CD8-positive, alpha-beta T cell (primary cell): ENCODE measurements at places on chromosomes 4 and X.
A peak's percentile ranks its signal among the peaks of the same experiment; 100 is the strongest.

DNA sequence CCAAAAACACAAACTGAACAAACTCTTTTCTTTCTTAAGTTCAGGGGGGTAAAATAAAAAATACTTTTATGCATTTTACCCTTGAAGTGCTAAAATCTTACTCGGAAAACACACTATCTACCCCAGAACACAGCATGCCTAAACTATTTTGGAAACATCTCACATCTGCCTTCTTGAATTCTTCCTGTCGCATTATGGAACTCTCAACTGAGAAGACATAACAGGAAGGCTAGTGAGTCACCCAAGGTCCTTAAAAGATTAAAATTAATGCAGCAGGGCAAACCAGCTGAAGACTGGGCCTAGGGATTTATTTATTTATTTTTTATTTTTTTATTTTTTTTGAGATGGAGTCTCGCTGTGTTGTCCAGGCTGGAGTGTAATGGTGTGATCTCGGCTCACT is 208.2 kb downstream of the APBB2 start:
- DNase-seq = no peak

DNA sequence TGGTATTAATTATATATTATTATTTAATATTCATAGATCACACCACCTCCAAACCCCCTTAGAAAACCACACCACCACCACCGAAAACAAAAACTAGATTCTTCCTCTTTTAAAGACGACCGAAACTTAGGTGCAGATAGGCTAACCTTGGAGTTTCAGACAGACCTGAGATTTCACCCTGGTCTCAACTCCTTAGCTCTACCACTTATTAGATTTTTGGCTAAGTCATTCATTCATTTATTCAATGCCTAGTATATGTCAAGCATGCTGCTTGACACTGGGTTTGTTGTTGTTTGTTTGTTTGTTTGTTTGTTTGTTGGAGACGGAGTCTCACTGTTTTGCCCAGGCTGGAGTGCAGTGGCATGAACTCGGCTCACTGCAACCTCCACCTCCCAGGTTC is 9.5 kb upstream of the BMP2K start:
- no peak for DNase-seq

GRCh38 chrX:151536571-151536970 is 26.9 kb upstream of the PASD1 start:
- no peak for DNase-seq

DNA sequence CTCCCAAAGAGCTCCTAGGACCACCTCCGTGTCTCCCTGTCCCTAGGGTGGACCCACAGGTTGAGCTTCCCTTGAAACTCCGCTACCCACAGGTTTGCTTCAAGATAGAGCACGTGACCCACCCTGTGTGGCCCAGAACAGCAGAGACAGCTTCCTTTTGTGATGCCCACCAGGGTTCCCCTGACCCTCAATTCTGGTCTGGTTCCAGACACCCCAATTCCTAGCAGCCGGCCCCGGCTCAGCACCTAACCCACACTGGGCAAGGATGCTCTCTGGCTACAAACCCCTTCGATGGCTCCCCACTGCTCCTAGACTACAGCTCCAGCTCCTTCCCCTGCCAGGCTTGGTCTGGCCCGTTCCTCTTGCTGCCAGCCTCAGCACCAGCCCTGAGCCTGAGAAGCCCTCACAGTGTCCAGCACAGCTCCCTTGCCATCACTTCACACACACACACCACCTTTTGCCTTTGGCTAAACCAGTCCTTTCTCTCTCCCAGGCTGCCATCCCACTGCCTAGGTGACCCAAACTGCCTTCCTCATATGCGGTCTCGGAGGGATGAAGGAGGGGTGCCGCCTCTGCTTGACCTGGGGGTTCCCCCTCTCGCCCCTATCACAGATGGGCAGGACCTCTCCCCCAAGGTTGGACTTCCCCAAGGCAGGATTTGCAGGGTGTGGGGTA is 6.2 kb downstream of the PNCK start:
- no peak for DNase-seq

GRCh38 chr4:144572660-144573059 is 73.3 kb upstream of the HHIP start:
- DNase-seq = no peak

DNA sequence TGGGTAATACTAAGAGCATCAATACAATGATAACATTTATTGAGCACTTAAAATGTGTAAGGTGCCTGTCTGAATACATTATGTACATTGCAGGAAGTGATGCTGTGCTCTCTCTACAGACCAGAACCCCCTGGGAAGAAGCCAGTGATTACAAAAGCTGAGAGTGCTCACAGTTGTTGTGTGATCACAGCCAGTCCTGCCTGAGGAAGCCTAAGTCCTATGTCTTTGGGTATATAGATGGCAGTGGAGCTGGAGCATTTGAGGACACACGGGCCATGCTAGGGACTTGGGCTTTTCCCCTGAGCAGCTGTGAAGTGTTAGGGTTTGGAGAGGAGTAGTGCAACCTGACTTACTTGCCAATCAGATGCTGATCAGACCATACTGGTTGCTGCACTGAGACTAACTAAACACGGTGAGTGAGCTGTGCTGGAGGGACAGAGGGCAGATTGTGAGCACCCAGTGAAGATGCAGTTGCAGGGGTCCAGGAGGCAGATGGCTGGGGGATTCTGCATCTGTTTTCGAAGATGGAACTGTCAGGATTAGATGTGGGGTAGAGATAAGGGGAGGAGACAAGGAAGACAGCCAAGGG is 60.8 kb upstream of the TBC1D14 start:
- no peak for DNase-seq

DNA sequence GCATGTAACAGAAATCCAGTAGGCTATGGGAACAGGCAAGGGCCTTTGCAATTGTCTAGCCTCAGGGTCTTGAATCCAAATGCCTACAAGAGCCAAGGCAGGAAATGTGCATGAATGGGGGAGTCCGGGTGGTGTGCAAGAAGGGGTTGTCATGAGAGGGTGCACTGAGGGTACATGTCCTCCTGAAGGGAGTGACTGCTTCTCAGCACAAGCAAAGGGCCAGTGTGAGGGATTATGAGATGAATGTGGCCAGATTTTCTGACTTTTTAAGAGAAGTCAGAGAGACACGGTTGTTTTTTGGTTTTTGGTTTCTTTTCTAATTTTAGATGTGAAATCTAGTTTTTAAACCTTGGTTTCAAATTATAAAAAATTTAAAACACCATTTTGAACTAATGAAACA is 76.5 kb upstream of the LSM6 start:
- no peak for DNase-seq

- DNase-seq = no peak
Measured at GRCh38 chrX:17829566-17829965, 31.5 kb downstream of the RAI2 start.

DNA sequence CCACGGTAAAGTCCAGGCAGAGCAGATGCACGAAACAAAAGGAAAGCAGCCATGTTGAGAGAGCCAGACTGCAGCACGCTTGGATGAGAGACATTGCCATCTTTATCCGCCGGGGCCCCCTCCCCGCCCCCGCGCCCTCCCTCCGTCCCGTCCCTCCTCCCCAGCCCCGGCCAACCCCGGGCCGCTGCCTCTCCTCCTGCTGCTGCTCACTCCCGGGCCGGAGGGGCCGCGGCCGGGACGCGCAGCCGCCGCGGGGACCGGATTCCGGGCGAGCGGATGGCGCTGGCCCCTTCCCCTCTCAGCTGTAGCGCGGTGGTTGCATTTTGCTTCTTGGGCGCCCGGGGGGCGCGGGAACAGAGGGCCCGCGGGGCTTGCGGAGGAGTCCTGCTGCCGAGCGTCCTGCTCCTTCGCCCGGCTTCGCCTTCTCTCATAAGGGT is 542 bp downstream of the RNF150 start:
- DNase-seq = no peak

DNA sequence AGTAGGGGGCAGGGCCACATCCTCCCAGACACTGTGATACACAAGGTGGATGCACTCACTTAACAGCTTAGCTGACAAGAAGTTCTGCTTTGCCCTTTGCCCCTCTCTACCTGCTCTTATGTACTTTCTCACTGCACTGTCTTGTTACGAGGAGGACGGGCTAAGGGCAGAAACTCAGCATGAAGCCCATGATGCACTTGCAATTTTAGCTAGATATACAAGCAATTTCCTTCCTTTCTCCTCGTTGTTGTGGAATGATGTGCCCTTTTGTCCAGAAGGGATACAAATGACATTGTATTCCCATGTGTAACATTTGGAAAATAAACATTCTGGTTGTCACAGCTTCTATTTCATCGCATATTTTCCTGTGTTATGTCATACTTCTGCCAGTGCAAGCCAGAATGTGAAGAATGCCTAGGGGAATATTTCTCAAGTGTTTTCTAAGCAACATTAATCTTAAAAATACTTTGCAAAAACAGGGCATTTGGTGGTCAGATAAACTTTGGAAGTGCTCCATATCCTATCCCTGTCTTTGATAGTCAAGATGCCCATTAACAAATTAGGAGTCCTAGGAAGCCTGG is 47.2 kb downstream of the MAOA start:
- DNase-seq = no peak

- DNase-seq = peak; percentile 6
Measured at GRCh38 chrX:152632445-152633097, 5.1 kb upstream of the GABRQ start.

- DNase-seq = no peak
Measured at GRCh38 chrX:153438532-153438931, 7.3 kb downstream of the TREX2 start.

- no peak for DNase-seq
Measured at GRCh38 chr4:74039315-74039763, 850 bp upstream of the CXCL3 start.

GRCh38 chrX:23661671-23662070 is 5.6 kb upstream of the PRDX4 start:
- peak; percentile 2 for DNase-seq

DNA sequence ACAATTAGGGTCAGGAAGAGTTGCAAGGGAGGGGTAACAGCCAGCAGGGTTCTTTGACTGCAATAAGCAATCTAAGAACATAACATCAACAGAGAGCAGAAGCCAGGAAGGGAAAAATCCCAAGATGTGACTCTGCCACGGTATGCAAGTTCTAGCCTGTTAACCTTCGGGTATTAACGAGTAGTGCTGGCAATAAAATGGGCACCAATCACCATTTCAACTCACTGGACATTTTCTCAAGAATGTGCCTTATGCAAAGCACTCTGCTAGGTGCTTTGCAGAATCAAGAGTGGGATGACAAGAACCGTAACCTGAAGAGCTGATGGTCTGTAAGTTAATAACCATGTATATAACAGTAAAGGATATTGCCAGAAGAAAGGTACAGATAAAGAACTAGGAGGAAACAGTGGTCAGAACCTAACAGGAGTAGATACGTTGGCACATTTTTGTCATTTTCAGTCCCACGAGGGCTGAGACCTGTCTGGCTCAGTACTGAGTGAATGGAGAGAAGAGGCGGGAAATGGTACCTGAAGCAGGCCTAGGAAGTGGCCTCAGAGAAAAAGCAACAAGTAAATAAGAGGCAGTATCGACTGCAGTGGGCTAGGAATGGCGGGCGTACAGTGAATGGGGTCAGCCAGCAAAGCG is 2.7 kb downstream of the ELOVL6 start:
- no peak for DNase-seq

GRCh38 chr4:116389139-116389538 is 696.2 kb downstream of the TRAM1L1 start:
- no peak for DNase-seq

DNA sequence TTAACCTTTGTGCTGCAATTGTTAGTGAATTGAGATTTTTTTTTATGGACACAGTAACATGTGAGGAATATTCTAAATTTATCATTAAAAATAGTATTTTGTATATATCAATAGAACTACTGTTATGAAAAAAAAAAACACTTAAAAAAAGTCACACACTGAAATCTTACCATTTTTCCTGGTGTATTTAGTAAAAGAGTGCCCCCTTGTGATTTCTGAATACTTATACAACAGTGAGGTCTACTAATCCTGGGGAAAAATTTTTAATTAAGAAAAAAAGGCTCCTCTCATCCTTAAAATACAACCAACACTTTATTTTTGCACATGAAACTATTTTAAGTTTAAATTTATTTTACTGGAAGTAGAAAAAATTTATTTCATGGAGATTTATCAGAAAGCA is 56.4 kb upstream of the SPOCK3 start:
- DNase-seq = no peak

DNA sequence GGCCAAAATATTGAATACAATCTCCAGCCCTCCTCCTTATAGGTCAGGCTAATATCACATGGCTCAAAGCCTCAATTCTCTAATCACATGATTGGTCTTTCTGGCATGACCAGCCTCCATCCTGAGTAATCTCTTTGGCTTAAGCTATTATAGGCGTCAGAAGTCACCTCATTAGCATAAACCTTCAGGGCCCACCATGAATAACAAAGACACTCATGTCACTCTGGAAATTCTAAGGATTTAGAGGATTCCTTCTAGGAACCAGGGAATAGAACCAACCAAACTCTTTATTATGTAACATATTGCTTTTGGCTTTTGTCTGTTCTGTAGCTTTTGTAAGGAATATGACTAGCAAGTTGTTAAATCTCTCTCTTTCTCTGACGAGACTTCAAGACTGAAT is 109.2 kb upstream of the IGFBP7 start:
- DNase-seq = no peak

- DNase-seq = no peak
Measured at GRCh38 chr4:184934961-184935360, 83.3 kb upstream of the HELT start.

GRCh38 chr4:138650929-138651448 is 364.6 kb upstream of the NOCT start:
- DNase-seq = no peak

- DNase-seq = no peak
Measured at GRCh38 chr4:82367438-82368097, 6.2 kb downstream of the HNRNPD start.

DNA sequence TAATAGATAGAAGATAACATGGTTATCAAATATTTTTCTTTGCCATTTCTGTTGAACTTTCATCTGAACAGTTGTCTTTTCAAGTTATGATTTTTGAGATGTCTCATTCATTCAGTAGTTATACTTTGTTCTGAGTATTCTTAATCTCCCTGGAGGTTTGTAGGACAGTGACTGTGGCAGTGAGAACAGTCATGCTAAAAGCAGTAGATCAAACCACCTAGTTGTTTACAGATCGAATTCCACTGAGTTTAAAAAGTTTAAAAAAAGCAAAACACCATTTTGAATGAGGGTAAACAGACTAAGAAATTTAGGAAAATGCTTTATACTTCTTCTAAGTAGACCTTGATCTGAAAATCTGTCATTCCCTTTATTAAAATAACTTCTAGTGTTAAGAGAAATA is 107.2 kb downstream of the CEP135 start:
- no peak for DNase-seq

GRCh38 chrX:13298836-13299235 is 21.0 kb downstream of the ATXN3L start:
- DNase-seq = no peak

DNA sequence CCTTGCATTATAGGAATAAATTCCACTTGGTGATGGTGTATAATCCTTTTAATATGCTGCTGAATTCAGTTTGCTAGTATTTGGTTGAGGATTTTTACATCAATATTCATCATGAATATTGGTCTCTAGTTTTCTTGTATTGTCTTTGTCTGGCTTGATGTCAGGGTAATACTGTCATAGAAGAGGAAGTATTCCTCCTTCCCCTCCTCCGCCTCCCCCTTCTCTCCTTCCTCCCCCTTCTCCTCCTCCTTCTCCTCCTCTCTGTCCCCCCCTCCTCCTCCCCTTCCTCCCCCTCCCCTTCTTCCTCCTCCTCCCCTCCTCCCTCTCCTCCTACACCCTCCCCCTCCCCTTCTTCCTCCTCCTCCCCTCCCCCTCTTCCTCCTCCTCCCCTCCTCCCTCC is 65.8 kb downstream of the RGS12 start:
- no peak for DNase-seq

GRCh38 chrX:135112096-135112729 is 8.1 kb downstream of the ETDB start:
- DNase-seq = no peak

- DNase-seq = no peak
Measured at GRCh38 chrX:41591906-41592305, 96.9 kb upstream of the GPR34 start.
